ENCODE measurements at places on chromosomes 3 and 15. TPM values are rescaled to one million over a fixed set of nuclear protein-coding genes. Genes with fewer than 3 reads are reported as not detected.

DNA sequence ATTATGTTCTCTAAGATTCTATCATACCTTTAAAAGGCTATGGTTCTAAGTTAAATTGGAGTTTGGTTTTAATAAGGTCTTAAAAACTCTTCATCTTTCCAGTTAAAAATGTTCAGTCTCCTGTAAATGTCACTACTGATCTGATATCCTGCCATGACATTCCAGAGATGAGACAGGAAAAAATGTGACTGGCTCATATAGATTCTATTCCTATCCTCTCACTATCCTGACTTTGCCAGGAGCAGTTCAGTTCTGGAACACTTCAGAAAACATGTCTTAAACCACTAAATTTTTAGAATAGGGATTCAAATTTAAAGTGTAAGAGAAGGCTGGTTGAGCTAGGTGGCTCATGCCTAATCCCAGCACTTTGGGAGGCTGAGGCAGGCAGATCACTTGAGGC is 170.9 kb downstream of the TNIK start:
- DNase-seq = no peak

- peak; percentile 20 for DNase-seq
Measured at GRCh38 chr3:59313365-59313764, 263.5 kb upstream of the CFAP20DC start.

- DNase-seq = no peak
Measured at GRCh38 chr15:52673312-52673711, 5.9 kb downstream of the ATOSA start.

DNA sequence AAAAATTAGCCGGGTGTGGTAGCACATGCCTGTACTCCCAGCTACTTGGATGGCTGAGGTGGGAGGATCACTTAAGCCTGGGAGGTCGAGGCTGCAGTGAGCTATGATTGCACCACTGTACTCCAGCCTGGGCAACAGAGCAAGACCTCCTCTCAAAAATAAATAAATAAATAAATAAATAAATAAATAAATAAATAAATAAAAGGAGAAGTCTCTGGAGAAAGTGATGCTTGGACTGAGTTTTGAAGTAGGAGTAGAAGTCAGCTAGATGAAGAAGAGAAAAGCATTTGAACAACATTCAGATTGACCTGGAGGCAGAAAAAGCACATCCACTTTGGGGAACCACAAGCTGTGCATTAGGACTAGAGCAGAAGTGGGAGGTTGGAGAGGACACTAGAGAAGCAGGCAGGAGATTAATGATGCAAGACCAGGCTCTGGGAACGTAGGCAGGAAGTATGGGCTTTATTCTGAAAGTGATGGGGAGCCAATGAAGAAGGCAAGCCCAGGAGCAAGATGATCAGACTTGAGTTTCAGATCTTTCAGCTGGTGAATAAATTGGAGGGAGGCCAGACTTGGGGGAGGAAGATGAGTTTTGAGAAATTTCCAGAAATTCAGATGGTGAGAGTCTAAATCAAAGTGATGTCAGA is 48.7 kb downstream of the KLHL6 start:
- no peak for DNase-seq

Gene CEP70
- total RNA-seq = 37.1 TPM

Gene ZCWPW2
- 1.0 TPM for total RNA-seq

Gene ZNF385D
- total RNA-seq = not detected

Gene SI
- not detected for total RNA-seq

Measured in naive thymus-derived CD8-positive, alpha-beta T cell (primary cell).